ENCODE measurements at places on chromosomes 16 and 17.
A peak's percentile ranks its signal among the peaks of the same experiment; 100 is the strongest.

DNA sequence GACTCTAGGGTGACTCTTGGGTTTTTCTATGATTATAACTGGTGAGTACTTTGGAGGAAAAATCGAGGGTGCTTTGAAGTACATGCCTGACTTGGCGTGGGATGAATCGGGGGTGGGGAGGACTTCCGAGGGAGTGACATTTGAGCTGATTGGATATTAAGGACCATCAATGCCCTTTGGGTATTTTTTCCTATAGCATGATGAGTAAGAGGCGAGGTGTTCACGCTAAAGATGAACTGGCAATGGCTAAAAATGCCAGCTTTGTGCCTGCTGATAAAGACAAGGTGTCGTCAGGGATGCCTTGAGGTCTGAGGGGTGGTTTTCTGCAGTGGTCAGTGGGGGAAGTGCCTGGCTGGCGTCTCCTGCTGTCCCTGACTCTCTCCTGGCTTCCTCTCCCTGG, 25.3 kb downstream of the USP43 start:
- no peak for DNase-seq

DNA sequence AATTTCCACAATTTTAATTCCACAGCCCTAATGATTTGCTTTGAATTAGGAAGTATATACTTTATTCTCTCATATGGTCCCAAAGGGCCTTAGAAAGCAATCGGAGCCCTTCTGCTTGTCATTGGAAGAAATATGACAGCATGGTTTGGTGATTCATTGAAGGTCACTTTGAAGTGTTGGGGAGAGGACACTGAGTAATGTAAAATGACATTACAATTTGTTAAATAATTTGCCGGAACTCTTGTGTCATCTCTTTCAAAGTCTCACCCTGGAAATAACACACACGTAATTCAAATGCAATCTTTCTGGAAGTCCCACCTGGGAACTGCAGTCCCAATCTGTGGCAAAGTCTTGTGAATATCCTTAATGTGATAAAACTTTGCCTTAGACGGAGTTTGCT, 59.8 kb downstream of the BMERB1 start:
- no peak for DNase-seq

- DNase-seq: no peak
Observed at GRCh38 chr17:40782450-40782849, at the start of gene KRT27. TSS of gene KRT27 (minus strand) at chr17:40782550. CDS start at chr17:40782493, 57 bp downstream.

- peak; percentile 83 for DNase-seq
Observed at GRCh38 chr17:67477687-67478086, 100.6 kb downstream of the PITPNC1 start.

GRCh38 chr16:50644729-50645128, 36.4 kb downstream of the SNX20 start:
- peak; percentile 26 for DNase-seq

- no peak for DNase-seq
Observed at GRCh38 chr16:4246777-4247459, 5.0 kb upstream of the SRL start.

- no peak for DNase-seq
Observed at GRCh38 chr16:48914070-48914469, 304.1 kb upstream of the N4BP1 start.

DNA sequence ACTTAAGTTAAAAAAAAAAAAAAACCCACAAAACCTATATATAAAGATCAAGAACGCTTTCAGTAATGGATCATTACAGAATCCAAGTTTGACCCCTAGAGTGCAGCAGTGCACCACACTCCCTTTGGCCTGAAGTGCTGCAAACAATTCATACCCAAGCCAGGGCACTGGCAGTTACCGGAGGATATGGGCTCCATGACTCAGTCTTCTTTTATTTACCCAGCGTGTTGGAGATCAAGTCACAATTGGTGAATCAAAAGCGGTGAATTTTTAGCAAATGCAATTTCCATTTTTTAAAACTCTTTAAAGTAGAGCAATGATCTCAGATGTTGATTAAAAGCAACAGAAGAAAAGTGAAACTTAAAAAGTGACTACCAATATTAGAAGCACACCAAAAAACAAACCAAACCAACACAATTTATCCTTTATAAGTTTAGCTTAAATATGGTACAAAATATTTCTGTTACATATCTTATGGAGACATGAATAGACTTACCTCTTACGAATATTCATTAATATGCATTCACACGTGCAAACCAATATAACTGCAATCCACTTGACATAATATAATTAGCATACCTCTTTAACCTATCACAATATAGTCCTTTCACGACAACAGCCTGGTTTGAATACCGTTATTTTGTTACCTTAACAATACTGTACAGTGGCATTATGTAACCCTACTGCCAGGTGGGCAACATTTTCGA, 46.3 kb downstream of the ZNF652 start:
- peak; percentile 83 for DNase-seq

DNA sequence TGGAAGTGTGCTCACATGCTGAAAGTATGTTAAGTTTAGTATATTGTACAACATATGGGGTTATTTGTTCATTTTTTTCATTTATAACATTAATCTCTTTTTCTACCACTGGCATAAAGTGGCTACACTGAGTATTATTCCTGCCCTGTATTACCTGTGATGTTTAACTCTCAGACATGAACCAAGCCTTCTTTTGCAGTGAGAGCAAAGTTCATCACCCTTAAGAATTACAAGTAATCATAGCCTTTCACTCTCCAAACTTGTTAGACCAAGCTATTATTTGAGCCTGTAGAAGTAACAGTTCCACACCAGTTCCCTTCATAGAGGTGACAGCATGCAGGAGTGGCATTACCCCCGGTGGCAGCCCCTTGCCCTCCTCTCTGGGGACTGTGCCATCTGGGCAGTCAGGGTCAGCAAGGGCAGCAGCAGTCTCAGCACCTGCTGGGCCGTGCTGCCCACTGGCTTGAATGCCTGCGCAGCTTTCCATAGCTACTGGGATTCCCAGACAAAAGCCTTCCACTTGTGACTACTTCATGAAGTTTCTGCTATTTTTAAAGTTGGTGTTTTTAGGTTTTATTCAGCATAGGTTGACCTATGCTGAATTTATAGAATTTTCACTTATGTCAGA, 71.3 kb downstream of the TMC6 start:
- DNase-seq: no peak

- DNase-seq: no peak
Observed at GRCh38 chr17:31686495-31686894, 172.5 kb downstream of the COPRS start.

- DNase-seq: peak; percentile 57
Observed at GRCh38 chr17:36214918-36215317, 4.1 kb downstream of the CCL4L2 start.

- DNase-seq: no peak
Observed at GRCh38 chr17:16463358-16464302, 28.4 kb downstream of the LRRC75A start.

All from inflammatory macrophage (primary cell).